ENCODE measurements at places on chromosomes 11 and 22. TPM values are rescaled to one million over a fixed set of nuclear protein-coding genes. Genes with fewer than 3 reads are reported as not detected.

AQP11 gene
- 2.6 TPM for polyA plus RNA-seq

HTR3A gene
- polyA plus RNA-seq, result not detected

DNA sequence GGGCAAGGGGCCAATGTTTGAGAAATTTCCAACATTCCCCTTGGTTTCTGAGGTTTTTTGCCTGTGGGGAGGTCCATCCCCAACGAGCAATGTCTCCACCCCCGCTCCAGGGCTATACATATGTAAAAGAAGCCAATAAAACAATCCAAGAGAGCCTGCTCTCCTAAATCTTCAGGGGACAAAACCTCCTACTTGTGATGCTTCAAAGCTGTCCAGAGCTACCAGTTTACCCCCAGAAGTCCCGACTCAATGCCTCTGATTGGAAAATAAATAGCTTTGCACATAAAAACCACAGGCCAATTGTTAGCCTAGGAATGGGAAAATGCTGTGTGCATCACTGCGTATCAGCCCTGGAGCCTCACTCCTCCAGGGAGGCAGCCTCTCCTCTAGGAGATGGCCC, 66.0 kb upstream of the PAX6 start:
- DNase-seq, result no peak

DNA sequence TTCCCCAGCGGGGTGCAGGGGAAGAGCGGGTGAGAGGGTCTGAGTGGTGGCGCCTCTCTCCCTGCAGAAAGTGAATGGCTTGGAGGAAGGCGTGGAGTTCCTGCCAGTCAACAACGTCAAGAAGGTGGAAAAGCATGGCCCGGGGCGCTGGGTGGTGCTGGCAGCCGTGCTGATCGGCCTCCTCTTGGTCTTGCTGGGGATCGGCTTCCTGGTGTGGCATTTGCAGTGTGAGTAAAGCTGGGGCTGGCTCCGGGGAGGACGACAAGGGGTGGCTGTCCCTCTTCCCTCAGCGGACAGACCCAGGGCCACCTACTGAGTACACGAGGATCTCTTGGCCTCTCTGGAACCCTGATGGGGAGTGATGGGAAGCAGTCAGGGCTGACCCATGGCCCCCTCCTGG, 28.5 kb downstream of the ST14 start:
- DNase-seq, result no peak

DNA sequence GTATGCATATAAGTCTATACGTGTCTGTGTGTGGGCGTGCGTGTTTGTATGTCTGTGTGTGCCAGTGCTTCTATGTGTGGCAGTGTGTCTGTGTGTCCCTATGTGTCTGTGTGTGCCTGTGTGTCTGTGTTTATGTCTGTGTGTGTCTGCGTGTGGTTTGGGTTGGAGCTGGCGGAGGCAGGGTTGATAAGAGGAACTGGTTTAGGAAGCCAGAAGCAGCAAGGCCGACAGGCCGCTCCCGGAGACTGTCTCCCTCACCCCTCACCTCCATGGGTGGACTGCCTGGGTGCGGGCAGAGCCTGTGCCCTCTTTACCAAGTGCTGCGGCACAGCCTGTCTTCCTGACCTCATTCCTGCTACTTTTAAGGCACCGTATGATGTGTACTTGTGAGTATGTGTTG, 327.1 kb upstream of the B3GAT1 start:
- no peak for DNase-seq

Measured in adrenal gland (tissue), 19 donors.